PC-9 (cell line): ENCODE measurements at places on chromosomes 4 and X. TPM values are rescaled to one million over a fixed set of nuclear protein-coding genes. Genes with fewer than 3 reads are reported as not detected.

ATP2B3 gene
- total RNA-seq: not detected in 2 replicates

DCAF8L2 gene
- 5.6 and 7.7 TPM in 2 replicates for total RNA-seq

GLRA3 gene
- 0.39 TPM in 1 of 2 replicates, not detected in the other for total RNA-seq

MID2 gene
- total RNA-seq: 1.0 and 1.1 TPM in 2 replicates

AMTN gene
- total RNA-seq: not detected in 2 replicates

FGFR3 gene
- total RNA-seq: 8.2 and 10.6 TPM in 2 replicates

UGT2B15 gene
- not detected in 2 replicates for total RNA-seq

PWWP3B gene
- total RNA-seq: not detected in 2 replicates

VCX2 gene
- not detected in 2 replicates for total RNA-seq

PAGE2B gene
- not detected in 2 replicates for total RNA-seq

ZMAT1 gene
- total RNA-seq: not detected in 2 replicates

HMX1 gene
- not detected in 2 replicates for total RNA-seq

CENPE gene
- total RNA-seq: 17.7 and 28.7 TPM in 2 replicates

DNA sequence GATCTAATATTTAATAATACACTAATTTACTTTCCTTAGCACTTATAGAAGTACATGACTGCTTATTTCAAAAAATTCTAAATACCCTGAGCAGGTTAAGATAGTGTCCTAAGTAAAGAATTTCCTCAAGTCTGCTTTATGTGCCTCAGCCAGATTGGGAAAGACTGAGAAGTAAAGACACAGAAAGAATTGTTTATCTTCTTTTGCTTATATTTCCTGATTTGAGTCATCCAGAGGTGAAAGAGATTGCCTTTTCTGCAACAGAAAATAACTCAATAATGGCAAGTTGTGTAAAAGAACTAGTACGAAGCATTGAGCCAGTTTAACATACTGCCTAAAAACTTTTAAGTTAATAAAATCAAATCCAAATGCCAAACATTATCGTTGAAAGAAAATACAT lies 45.0 kb downstream of the NAF1 start:
- DNase-seq: no peak

GRCh38 chrX:22975786-22976185 lies 24.0 kb upstream of the DDX53 start:
- no peak for DNase-seq

- no peak for DNase-seq
These were observed 62.5 kb upstream of the HOPX start for GRCh38 chr4:56743550-56743949.

- DNase-seq: no peak
These were observed 96.6 kb upstream of the IL13RA1 start for GRCh38 chrX:118630848-118631247.

GRCh38 chr4:99848591-99849001 lies 32.0 kb downstream of the DAPP1 start:
- DNase-seq: no peak

DNA sequence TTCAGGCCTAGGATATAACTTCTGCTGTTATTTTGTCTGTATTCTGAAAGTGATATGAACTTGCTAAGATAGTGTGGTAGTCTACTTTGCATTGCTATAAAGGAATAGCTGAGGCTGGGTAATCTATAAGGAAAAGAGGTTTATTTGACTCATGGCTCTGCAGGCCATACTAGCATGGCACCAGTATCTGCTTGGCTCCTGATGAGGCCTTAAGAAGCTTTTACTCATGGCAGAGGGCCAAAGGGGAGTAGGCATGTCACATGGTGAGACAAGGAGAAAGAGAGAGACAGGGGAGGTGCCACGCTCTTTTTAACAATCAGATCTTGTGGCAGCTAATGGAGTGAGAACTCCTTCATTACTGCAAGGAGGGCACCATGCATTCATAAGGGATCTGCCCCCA lies 247.3 kb downstream of the GPAT3 start:
- no peak for DNase-seq

DNA sequence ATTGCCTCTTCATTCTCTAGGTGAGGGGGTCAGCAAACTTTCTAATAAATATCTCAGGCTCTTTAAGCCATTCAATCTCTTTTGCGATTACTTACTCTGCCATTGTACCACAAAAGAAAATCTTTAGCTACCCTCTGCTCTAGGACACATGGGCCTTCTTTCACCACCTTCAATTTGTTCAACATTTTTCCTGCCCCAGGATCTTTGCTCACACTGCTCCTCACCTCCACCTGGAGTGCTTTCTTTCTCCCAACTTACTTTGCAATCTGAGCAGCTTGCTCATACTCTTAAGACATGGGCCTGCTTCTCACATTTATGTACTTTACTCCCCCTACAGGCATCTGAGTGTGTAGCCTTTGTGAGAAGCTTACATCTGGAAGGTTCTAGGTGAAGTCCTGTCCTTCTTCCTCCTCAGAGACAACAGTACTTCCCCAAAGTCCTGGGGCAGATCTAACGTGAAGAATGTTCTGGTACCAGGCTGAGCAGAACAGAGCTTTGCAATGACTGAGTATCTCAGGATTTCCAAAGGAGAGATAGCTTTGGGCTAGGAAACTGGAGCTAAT lies 55.0 kb upstream of the PRDM5 start:
- no peak for DNase-seq

DNA sequence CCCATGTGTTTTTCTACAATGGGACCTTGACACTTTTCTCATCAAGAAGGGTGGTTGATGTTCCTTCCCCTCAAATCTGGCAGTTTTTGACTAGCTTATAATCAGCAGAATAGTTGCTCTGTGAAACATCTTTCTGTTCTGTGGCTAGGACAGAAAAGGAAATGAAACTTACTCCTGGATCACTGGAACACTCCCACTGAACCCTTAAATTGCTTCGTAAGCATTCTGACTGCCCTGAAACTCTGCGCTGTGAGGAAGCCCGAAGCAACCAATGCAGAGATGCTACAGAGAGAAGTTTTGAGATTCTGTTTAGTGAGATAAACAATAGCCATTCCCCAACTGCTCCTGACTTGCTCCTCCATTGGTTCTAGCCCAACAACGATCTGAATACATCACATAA lies 602.2 kb downstream of the CENPC start:
- DNase-seq: no peak

GRCh38 chr4:73725510-73725909 lies 14.9 kb upstream of the CXCL8 start:
- no peak for DNase-seq

DNA sequence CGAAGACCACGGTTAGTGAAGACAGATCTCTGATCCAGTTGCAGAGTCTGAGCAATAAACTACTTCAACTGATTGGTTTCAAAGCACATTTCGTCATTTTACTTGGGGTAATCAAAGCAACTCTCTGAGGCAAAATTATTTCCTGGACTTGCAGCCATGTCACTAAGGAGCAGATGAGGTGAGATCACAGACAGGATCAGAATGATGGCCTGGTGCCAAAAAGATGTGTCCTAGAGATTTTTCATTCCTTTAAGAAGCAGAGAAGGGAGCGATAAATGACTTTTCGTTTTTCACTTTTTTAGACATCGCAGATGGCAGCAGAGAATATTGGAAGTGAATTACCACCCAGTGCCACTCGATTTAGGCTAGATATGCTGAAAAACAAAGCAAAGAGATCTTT lies 83.9 kb downstream of the PTTG2 start:
- DNase-seq: no peak

- DNase-seq: no peak
These were observed 278.3 kb downstream of the PCDH18 start for GRCh38 chr4:137253949-137254348.

DNA sequence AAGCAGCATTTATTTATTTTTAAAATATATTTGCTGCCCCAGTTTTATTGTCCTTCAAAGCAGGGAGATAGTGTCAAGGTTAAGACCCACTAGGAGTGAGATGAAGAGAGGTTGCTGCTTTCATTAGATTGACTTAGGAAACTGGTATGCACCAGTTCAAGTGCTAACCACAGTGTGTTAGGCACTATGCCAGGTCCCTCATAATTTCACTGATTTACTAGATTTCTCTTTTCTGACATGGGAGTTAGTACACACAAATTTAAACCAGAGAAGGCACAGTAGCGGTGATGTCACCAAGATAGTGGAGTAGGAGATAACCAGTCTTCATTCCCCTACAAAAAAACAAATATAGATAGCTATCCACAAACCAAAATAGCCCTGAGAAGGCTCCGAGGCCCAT lies 14.3 kb downstream of the RRAGB start:
- no peak for DNase-seq

DNA sequence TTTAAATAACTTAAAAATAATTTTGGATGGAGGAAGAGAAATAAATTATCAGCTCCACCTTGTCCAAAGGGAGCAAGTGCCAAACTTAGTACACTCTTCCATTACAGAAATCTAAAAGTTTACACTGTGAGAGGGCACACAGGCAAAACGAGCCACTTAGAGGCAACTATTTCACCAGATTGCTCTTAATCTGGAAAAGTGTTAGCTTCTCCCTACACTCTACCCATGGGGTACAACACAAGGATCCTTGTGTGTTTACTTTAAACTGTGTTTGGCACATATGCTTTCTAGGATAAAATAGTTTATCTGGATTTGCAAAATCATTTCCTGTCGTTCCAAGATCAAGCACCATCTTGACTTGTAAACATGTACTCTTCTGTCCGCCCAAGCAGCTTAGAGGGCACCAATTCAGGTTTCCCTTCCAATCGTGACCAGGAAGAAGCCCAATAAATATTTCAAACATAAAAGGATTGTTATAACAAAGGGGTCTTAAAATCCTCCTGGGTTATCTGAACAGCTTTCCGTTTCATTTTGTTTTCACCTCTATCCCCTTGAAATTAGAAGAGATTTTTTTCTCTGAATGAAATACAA lies 29.0 kb upstream of the KDR start:
- no peak for DNase-seq

- DNase-seq: no peak
These were observed 215.8 kb downstream of the PACRGL start for GRCh38 chr4:20916106-20916505.

- no peak for DNase-seq
These were observed 291.1 kb upstream of the NOCT start for GRCh38 chr4:138724530-138724929.

- DNase-seq: no peak
These were observed 201.5 kb downstream of the NWD2 start for GRCh38 chr4:37446016-37446415.

- no peak for DNase-seq
These were observed 101.4 kb upstream of the GPC4 start for GRCh38 chrX:133516686-133517085.

DNA sequence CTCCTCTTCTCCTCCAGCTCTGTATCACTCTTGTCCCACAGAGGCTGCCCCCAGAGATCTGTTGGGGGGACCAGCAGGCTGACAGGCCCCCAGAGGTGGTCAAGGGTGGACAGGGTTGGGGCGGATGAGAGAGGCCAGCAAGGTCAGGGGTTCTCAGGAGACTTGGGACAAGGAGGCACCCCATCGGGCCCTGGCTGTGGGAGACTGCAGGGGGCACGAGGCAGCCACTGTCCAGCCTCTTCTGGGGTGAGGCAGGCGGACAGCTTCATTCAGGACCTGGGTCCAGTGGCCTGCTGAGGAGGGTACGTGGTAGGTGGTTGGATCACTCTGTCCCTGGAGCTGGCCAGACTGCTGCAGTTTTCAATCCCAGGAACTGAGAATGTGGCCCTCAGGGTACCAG lies 24.6 kb downstream of the ETDB start:
- no peak for DNase-seq

GRCh38 chr4:110636680-110637407 lies 14.0 kb upstream of the PITX2 start:
- no peak for DNase-seq

DNA sequence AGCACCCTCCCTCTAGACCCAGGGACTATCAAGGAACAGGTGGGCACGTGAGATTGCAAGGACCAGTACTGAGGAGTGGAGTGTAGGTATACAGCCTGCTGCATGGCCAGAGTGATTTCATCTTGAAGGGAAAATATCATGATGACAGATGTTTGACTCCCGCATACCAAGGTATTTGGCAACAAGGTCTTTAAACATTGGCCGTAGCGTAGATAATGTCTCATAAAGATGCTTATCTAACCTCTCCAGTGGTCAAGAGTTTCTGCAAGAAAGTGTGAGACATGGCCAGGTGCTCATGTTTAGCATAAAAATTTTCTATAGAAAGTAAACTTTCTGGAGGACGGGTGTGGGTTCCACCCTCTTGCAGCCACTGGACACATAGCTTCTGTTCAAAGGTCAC lies 18.7 kb upstream of the ZNF630 start:
- DNase-seq: no peak

- DNase-seq: no peak
These were observed 106.1 kb downstream of the IRF2 start for GRCh38 chr4:184368290-184368689.

- DNase-seq: no peak
These were observed 1.1 kb downstream of the UVSSA start for GRCh38 chr4:1348014-1348513.
